Mucosa of descending colon (tissue), 3 donors: ENCODE measurements at places on chromosomes 5 and 9.

DNA sequence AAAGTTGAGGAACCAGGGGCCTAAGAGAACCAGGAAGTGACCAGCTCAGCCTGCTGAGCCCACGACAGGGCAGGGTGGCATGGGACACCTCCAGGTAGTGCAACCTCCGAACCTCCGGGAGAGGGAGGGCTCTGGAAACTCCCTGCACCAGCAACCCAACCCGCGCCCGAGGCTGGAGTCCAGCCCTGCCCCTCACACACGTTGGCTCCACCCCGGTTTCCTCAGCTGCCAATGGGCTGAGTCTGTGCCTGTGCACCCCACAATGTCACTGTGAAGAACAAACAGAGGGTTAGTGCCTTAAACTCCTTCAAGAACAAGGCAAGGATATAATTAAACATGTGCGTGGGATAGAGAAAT is 17.0 kb upstream of the UNC5A start:
- DNase-seq: no peak

- no peak for DNase-seq
Measured at GRCh38 chr5:57791875-57792274, 309.3 kb upstream of the ACTBL2 start.

DNA sequence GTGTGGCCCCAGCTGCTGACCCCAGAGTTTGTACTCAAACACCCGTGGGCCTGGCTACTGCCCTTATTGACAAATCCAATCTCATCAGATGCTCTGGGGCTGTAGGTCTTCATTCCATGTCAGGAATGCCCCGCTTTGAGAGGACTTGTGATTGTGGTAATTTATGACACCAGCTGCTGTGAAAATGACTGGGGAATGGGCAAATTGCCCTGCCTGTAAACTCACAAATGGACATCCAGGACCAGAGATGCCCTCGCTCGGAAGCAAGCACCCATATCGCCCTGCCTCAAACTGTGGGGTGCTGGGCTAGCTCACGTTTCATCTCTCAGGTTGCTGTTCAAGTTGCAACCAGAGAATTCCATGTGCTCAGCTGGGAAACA is 225.9 kb upstream of the MAP3K1 start:
- DNase-seq: no peak

GRCh38 chr5:38555354-38556087 is 925 bp downstream of the LIFR start:
- DNase-seq: peak; percentile 3

- DNase-seq: no peak
Measured at GRCh38 chr5:128470663-128471062, 67.4 kb downstream of the FBN2 start.

DNA sequence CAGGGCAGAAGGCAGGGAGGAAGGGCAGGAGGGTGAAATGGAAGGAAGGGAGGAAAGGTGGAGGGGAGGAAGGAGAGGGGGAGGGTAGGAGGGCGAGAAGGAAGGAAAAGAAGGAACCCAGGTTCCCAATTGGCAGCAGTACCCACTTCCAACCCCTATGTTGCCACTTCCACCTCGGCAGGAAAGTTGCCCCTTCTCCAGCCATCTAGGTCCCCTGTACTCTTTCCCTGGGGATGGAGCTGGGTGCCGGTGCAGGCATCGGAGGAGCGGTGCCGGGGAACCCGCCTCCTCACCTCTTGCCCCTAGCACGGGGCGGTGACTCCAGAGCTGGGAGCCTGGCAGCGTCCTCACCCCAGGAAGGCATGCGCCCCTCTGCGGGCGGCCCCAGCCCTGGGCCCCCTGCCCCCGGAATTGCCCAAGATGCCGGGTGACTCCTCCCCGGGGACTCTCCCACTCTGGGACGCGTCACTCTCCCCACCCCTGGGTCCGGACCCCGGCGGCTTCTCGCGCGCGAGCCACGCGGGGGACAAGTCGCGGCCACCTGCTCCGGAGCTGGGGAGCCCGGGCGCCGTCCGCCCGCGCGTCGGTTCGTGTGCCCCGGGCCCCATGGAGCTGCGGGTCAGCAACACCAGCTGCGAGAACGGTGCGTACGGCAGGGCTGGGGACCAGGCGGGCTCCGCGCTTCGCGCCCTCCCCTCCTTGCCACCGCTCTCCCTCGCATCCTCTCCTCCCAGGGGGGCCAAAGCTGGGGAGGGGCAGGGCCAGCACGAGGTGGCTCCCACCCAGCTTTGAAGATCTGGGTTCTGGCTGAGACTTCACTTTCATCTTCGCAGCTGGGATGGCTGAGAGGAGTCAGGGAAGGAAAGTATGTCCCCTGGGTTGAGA is at the start of gene NIPAL4:
Gene NIPAL4 (plus strand): TSS at position 499 of the 885 bp plus-strand sequence. CDS start 108 bp downstream, at position 607.
- peak; percentile 53 for DNase-seq

GRCh38 chr5:157390133-157390532 is 69.9 kb upstream of the NIPAL4 start:
- no peak for DNase-seq

GRCh38 chr5:122101636-122102285 is 23.7 kb upstream of the LOX start:
- DNase-seq: no peak

DNA sequence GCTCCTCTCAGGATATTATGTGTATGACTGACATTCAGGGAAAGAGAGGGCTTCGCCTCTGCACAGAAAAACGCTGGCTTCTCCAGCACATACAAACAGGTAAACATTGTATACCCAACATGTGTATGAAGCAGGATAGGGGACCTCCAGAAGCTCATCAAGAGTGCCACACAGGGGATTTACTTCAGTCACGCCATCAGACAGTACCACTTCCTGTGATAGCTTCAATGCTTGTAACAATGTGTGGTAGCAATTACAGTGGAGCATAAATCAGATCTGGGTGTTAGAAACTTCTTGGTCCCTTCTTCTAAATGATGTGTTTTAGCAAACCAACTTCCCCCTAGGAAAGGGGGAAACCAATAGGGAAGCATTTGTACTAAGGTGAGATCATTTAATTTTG is 160.8 kb downstream of the TSSK1B start:
- DNase-seq: no peak

DNA sequence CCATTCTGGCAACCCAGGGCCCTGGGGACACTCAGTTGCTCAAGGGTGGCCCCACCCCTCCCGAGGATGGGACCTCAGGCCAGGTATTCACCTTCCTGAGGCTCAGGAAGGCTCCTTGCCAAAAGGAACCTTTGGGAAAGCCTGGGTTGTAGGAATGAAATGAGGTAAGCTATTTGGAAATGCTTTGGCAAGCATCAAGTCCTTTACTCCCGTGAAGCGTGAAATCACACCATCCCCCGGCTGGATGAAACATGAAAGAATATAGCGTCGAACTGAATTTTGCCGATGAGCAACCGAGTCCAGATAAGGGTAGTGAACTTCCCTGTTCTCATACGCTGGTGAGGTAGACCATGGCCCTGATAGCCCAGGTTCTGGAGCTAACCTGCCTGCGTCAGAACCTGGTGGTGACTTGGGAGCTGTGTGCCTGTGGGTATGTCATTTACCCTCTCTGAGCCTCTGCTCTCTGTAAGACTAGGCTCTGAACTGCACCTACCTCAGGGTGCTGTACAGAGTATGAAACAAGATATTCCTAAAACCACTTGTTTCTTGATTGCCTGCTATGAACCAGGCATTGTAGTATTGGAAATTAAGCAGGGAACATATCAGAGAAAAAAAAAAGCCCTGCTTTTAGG is 105.3 kb upstream of the BOD1 start:
- DNase-seq: no peak

GRCh38 chr5:16784843-16785791 is 151.0 kb downstream of the MYO10 start:
- no peak for DNase-seq

DNA sequence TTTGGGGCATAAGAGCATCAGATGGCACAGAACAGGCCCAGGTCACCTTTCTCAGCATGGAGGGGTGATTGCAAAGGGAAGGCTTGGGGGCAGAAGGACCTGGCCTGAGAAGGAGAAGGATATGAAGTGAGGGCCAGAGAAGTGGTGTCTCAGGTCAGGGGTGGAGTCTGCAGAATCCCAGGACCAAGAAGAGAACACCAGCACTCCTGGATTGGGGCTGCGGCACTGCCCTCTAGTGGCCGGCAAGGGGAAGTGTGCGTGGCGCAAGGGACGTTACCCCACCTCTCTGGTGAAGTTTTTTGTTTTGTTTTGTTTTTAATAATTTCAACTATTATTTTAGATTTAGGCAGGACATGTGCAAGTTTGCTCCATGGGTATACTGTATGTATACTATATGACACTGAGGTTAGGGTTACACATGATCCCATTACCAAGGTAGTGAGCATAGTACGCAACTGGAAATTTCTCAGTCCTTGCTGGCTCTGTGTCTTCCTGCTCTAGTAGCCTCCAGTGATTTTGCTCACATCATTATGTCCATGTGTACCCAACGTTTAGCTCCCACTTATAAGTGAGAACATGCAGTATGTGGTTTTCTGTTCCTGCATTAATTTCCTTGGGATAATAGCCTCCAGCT is 1548.6 kb downstream of the EFNA5 start:
- DNase-seq: no peak

GRCh38 chr9:120187758-120188157 is 392.2 kb downstream of the CDK5RAP2 start:
- no peak for DNase-seq

- DNase-seq: no peak
Measured at GRCh38 chr5:176754376-176754973, 55.9 kb upstream of the UNC5A start.

- peak; percentile 67 for DNase-seq
Measured at GRCh38 chr9:72315089-72315509, 49.9 kb downstream of the ZFAND5 start.

- DNase-seq: no peak
Measured at GRCh38 chr9:25261445-25261844, 416.8 kb downstream of the TUSC1 start.

- DNase-seq: no peak
Measured at GRCh38 chr9:35695943-35696401, 6.2 kb upstream of the TPM2 start.

DNA sequence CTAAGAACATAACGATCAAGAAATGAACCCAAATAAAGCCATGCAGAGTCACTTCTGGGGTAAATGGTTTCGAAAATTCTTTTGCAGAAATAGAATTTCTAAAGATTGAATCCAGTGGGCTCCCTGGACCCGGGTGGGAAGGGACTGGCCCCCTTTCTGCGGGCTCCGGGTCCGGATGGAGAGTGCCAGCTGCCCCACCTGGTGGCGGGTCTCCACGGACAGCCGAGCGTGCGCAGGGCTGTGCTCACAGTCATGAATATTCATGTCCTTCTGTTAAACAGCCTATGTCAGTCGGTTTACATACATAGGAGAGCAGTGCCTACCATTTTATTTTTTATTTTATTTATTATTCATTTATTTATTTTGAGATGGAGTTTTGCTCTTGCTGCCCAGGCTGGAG is 4.7 kb upstream of the PPP1R26 start:
- DNase-seq: peak; percentile 26

GRCh38 chr9:14618836-14619420 is 74.3 kb downstream of the ZDHHC21 start:
- no peak for DNase-seq

GRCh38 chr9:8832386-8832785 is 1032.8 kb upstream of the DMAC1 start:
- DNase-seq: no peak

- no peak for DNase-seq
Measured at GRCh38 chr9:31314241-31314640, 1070.2 kb upstream of the ACO1 start.

DNA sequence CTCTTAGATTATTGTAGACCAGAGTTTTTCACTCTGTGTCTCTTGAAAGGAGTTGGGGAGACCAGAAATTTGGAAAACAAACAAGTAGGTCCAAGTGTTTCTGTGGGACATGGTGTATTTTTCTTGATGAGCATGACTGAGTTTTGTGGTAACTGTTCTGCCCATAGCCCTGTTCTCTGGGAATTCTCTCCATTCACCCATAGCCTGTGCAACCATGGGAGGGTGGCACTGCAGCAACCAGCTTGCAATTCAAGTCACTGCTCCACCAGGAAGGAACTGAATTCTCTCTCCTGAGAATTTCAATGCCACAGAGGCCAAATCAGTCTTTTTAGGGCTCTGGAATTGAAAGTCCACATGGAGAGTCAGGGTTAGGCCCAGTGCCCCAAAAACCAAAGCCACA is 475.3 kb upstream of the TRPC7 start:
- no peak for DNase-seq

GRCh38 chr5:99019812-99020697 is 91.2 kb upstream of the CHD1 start:
- DNase-seq: no peak

GRCh38 chr9:33852216-33852826 is 35.4 kb downstream of the UBE2R2 start:
- no peak for DNase-seq

DNA sequence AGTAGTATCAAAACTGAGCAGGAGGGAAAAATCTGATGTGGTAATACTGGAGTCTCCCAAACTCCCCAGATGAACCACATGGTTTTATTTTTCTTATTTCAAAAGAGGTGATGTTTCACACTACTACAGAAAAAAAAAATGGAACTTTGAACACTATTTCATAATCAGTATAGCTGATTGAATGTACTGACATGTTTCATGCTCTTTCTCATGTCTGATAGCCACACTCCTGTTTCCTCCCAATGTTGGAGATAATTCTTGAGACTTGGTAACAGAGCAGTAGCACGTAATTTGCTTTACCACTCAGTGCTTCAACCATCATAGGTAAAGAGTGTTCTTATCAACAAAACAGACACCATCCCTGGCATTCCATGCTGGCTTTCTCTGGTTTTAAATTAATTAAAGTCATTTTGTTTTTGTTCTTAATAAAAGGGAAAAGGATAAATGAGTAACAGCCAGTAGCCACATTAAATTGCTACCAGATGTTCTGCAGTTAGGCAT is 85.2 kb downstream of the MUSK start:
- no peak for DNase-seq

- no peak for DNase-seq
Measured at GRCh38 chr5:115549154-115549553, 4.6 kb upstream of the FEM1C start.

DNA sequence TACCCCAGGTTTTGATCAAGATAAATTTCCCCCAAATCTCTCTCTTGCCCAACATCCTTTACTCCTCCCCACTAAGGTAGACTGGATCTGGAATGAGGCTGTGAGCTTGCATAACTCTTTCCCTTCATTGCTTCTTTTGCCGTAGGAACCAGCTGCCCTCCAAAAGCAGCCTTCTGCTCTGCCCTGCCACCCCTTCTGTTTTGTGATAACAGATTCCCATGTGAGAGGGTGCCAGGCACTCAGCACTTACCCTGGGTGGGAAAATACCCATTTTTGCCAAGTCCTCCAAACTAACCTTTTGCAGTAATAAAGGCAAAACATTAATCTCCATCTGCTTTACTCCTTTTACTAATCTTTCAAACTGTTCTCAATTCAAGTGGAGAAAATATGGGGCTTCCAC is 182.6 kb downstream of the ASTN2 start:
- no peak for DNase-seq

- no peak for DNase-seq
Measured at GRCh38 chr5:135318037-135318436, 81.0 kb downstream of the MACROH2A1 start.

- DNase-seq: peak; percentile 82
Measured at GRCh38 chr5:56951946-56952691, at the start of gene MIER3. Gene MIER3 (minus strand): TSS chr5:56952123. CDS start chr5:56952102, 21 bp downstream.

- DNase-seq: no peak
Measured at GRCh38 chr5:74044936-74045335, 418.9 kb downstream of the ARHGEF28 start.

GRCh38 chr9:115862021-115862420 is 291.6 kb upstream of the PAPPA start:
- no peak for DNase-seq
